ENCODE measurements at places on chromosomes 3 and 15.

GRCh38 chr3:181565416-181565815 lies 146.3 kb upstream of the SOX2 start:
- DNase-seq = no peak

- DNase-seq = no peak
Measured at GRCh38 chr15:99931703-99932603, 198.7 kb upstream of the LYSMD4 start.

- DNase-seq = no peak
Measured at GRCh38 chr3:114432310-114432709, 138.5 kb downstream of the TIGIT start.

DNA sequence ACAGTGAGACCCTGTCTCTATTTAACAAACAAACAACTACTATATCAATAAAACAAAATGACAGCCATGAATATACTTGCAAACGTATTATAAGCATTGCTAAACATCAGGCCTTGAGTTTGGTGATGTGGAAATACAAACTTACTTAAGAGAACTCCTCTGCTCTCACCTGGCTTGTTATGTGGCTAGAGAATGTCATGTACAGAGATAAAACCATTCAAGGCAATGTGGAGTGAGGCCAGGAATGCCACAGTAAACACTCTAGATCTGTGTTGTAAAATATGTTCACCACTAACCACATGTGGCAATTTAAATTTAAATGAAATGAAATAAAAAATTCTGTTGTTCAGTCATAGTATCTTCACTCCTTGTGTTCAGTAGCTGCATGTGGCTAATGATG lies 22.7 kb upstream of the RARB start:
- no peak for DNase-seq

DNA sequence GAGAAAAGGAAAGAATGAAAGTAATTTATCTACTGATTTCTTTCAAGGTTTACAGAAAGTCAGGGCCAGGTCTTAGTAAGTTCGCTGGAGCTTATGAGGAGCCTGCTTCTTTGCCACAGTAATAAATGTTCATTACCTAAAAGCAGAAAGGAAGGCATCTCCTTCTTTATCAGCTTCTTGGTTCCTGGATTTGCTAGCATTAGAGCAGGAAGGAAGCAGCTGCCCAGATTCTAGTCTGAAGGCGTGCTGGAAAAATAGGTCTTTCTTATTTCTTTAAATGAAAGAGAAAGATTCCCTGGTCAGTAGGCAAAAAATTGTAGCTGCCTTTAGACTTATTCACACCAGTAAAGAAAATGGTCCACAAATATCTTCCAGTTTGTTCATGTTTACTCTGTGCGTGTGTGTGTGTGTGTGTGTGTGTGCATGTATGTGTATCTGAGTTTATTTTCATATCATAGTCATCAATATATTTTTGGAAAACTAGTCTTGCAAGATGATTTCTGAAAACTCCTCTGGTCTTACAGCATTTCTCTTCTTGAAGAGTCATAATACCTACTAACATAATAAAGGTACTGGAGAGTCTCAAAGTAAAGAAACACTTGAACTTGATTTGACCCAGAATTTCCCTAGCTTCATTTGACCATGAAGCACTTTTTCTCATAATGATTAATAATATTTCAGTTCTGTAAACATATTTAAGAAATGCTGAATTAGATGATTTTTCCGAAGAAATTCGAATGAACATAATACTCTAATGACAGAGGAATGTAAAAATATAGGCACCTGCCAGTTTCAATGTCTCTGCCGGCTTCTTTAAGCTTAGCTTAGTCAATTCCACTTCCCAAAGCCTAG lies 255.3 kb upstream of the ZPLD1 start:
- DNase-seq = no peak

- no peak for DNase-seq
Measured at GRCh38 chr3:174862101-174862500, 3.0 kb downstream of the NAALADL2 start.

DNA sequence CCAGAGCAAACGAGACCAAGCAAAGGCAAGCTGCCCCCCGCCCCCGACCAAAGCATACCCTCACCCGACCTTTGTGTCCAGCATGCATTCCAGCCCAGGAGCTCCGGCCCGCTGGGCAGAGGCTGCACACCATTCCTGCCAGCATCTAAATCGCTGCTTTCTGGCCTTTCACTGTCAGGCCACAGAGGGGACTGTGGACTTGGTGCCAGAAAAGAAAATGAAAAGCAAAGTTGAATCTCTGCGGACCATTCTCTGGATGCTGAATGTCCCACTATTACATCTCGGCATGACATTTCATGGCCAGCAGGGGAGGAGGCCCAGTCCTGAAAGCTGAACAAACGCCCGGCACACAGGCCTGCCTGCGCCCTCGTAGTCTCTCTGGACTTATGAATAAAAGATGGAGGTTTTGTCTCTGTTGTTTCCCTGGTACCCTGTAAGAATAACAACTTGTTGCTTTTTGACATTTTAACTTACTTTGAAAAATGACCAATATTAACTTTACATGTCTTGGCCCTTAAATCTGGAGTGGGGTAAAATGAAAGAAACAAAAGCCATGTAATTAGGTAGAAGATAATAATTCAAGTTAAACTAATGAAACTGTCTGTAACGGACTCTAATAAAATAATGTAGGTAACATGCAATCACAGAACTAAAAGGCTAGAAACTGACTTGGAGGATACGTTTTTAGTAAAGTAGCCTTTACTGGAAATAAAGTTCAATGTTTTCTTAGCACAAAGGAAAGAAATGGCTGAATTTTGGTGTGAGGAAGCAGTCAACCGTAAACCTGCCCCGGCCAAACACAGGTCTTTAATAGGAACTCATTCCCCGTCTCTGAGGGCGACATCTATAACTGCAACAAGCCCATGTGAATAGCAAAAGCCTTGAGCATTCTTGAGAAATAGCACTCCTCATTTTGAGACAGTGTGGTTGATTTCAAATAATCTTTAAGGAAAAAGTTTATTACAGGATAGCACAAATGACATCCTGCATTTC lies 12.7 kb downstream of the IL17RD start:
- no peak for DNase-seq

DNA sequence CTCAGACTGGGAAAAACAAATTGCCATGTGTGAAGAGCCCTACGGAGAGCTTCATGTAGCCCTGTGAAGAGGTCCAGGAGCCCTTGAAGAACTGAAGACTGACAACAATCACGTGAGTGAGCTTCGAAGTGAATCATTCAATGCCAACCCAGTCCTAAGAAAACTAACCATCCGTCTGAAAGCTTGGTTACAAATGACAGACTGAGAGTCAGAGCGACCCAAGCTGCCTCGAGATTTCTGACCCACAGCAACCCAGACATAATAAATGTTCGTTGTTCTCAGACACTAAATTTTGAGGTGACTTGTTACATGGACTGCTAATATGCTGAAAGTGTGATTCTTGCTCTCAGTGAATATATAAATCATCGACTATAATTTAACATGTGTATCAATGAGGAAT lies 987.2 kb upstream of the ROBO1 start:
- DNase-seq = no peak

GRCh38 chr15:63968122-63968524 lies 78.2 kb downstream of the DAPK2 start:
- no peak for DNase-seq

DNA sequence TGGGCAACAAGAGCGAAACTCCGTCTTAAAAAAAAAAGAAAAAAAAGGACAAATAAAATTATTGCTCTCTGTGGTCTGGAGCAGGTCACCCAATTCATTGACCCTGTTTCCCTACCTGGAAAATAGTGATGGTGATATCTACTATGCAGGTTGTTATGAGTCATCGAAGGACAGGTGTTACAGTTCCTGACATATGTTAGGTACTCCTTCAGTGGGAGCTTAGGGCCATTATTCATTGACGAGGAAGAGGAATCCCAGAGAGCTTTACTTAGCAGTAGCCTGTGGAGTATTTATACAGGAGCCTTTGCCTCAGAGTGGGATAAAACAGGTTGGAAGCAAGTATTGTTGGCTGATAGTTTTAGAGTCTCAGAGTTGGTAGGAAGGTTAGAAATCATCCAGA lies 74.5 kb downstream of the SLC7A14 start:
- DNase-seq = no peak

DNA sequence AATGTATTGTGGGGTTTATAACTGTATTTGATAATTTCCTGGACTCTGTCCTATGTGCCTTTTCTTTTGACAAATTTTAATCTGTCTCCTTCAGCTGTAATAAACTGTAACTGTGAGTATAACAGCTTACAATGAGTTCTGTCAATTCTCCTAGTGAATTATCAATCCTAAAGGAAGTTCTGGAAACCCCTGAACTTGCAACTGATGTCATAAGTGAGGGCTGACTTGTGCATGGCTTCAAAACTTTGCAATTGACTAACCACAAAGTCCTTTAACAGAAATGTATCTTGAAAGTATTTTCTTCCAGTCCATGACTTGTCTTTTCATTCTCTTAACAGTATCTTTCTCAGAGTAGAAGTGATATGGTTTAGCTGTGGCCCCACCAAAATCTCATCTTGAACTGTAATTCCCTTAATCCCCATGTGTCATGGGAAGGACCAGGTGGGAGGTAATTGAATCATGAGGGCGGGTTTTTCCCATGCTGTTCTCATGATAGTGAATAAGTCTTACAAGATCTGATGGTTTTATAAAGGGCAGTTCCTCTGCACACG lies 108.3 kb downstream of the TFDP2 start:
- DNase-seq = no peak

GRCh38 chr15:44573386-44573785 lies 36.4 kb downstream of the EIF3J start:
- DNase-seq = no peak

DNA sequence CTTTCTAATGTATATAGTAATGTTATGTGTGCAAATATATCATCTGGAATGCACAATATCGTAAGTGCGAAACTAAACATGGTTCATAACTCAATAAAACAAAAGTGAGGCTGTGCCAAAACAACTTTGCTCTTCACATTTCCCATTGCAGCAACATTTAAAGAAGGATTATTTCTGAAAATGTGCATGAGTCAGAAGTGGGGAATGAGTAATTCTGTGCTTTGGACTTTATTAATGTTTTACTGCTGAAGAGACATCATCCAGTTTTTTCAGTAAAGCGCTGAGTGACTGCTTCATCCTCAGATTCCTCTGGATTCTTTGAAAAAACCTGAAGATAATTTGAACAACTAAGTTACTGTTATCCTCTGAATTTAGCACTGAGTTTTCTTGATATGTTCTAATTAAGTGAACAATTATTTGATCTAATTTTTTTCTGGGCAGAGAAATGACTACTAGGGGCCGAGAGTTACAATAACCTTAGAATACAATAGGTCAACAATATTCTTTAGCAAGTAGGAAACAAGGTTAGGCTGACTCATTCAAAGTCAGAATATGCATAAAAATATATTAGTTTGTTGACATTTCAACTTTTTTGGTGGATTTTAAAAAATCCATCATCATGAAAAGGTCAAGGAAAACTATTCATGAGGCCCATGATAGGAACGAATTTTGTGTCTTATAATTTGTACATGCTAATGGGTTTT lies 20.0 kb upstream of the PLCL2 start:
- no peak for DNase-seq

DNA sequence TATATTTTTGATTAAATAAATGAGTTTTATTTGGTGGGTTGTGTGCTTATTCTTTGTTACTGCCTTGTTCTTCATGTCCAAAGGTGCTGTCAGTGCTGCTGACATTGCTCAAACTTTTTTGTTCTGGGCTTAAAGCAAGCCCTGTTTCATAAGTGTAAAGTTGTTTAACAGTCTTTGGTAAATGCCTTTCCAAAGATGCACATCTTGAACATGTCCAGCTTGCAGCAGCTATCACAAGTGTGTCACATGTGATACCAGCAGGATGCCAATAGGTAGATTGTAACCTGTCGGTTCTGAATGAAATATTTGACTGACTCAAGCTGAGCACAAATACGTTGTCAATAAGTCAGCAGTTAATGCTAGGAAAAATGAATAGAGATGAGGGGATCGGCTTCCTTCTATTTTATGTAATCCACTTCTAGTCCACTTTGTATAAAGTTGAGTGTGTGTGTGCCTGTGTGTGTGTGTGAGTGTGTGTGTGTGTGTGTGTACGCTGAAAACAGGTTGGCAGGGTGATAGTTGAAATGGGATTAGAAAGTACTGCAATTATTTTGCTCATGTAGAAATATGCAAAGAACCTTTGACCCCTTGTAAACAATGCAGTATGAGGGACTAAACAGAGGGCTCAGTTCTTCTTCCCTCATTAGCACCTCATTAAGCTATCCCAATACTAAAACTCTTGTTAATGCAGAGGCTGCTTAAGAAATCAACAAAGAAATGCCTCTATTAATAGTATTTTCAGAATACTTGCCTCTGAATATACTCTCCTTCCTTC lies 986.5 kb downstream of the TUSC7 start:
- no peak for DNase-seq

GRCh38 chr3:33023176-33024136 lies 72.0 kb downstream of the CCR4 start:
- no peak for DNase-seq

DNA sequence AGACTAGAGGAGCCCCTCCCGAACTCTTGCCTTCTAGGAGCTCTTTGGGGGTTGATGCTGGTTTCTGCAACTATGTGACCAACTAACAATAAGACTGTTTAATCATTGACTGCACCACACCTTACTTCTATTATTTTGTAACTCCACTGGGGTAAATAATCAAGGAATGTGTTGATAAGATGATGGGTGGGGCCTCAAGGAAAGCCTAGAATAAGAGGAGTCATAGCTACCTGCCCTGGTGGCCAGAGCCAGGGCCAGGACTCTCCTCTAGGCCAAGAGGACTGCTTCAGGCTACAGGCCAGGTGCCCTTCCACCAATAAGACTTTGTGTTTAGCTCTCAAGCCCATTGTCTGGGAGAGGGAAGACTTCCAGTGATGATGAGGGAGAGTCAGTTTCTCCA lies 41.2 kb upstream of the PIAS1 start:
- DNase-seq = no peak
